ENCODE measurements at places on chromosomes 5 and 9.

DNA sequence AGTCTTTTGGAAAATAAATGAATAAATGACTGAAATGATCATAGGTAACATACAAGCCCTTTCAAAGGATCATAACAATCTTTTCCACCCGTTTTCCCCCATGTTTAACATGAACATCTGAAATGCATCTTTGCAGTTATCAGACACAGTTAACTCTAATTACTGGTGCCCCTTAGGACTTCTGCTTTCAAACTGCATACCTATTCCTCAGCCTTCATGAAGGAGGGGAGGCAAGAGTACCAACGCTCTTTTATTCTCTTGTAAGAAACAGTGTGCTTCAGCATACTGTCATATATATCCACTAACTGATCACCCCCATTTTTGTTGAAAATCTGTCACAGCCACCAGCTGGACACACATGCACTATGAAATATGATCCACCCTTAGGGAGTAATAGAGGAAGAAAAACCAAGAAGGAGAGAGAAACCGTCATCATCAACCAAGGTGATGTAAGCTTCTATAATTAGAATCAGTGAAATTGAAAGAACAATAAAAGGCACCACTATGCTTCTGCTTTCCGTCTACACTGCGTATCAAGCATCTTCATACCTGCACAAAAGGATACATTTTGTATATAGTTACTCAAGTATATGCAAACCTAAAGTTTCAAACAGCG, 98.7 kb downstream of the RAPGEF6 start:
- no peak for DNase-seq

- DNase-seq = no peak
Measured at GRCh38 chr5:145619806-145620310, 215.3 kb downstream of the PRELID2 start.

- no peak for DNase-seq
Measured at GRCh38 chr5:117425163-117425562, 850.5 kb upstream of the SEMA6A start.

DNA sequence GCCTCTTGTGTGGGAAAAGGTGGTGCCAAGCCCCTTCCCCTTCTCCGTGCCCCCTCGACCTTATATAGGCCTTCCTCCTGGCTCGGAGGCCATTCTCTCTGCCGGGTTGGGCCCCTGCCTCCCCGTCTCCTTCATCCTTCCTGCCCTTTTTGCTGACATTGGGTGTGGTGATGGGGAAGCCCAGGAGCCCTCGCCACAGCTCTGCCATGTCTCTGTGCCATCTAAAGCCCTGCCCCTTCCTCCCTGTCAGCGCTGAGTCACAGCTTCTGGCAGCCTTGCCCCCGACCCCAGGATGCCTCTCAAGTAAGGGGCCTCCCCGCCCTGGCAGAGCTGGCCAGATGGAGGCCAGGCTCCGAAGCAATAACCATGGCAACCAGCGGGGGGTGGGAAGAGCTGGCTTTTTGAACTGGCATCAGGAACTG, 30.4 kb downstream of the JADE2 start:
- DNase-seq = no peak

DNA sequence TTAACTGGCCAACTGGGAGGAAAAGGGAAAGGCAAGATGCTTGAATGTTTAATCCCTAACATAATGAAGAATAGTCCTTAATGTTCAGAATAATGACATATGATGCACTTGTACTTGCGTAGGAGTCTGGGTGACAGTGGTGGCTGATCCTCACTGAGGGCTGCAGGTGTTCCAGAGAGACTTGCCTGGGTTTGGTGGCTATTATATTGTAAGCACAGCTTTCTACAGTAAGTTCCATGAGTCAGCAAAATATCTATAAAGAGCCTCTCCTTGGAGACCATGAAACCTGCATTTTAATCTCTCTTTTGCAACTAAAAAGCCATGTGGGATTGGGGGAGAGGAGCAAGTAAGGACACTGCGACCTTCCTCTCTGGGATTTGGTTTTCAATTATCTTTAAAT, 1.9 kb upstream of the NPR2 start:
- DNase-seq = no peak

- no peak for DNase-seq
Measured at GRCh38 chr9:21160178-21160577, 6.3 kb downstream of the IFNA21 start.

DNA sequence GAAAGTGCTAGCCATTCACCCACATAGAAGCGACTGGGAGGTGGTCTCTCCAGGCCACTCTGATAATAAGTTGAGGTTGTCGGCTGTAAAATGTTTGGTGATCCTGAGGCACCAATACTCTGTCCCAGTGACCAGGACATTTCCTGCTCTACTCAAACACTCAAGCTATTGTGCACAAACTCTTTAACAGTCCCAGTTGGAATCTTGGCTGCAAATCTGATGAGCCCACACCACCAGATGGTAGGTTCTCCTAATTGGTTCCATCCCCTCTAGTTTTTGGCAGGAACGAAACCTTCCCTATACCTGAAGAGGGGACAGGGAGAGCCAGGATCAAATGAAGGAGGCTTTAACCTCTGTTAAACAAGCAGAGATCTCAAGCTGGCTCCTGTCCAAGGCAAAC, 14.3 kb downstream of the GRIA1 start:
- DNase-seq = no peak

DNA sequence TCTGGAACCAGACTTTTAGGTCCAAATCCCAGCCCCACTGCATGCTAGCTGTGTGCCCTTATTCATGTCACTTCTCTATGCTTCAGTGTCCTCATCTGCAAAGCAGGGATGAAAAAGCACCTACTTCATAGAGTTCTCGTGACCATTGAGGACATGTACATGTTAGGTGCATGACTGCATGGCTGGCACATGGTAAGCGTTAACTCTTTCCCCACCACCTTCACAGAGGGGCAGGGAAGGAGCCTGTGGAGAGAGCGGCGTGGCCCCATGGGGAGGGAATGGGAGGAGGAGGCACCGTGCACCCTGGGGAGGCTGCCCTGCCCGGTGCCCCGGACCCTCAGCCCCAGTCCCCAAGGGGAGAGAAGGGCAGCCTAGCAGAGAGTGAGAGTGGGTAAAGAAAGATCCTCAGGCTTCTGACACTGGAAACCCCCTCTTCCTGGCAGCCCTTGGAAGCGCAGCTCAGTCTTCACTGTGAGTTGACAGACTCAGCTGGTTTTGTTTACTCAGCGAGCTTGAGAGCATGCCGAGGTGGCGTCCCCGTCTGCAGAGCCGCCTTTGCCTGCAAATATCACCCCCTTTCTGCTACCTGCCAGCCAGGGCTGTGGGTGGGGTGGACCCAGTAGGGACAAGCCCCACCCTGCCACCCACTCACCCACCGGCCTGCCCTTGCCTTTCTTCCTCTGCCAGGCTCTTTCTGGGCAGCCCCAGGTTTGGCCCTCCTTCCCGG, 10.6 kb upstream of the ANGPTL2 start:
- DNase-seq = no peak

DNA sequence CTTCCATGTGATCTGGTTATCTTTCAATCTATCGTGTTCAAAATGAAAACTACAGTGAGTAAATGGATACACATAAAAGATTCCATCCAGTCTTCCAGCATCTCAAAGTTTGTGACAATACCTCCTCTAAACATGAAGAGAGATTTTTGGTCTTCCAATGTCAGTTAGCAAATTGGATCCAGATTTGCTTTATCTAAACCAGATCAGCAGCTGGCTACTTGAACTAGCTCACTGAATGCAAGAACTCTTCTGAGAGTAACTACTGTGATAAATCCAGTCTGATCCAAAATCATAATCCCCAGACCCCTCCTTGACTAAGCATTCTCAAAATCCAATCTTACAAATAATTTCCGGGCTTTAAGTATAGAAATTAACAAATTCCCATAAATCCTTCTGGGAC, 2177.9 kb upstream of the C9orf72 start:
- DNase-seq = no peak

GRCh38 chr5:125476901-125477585, 730.6 kb upstream of the ZNF608 start:
- no peak for DNase-seq

DNA sequence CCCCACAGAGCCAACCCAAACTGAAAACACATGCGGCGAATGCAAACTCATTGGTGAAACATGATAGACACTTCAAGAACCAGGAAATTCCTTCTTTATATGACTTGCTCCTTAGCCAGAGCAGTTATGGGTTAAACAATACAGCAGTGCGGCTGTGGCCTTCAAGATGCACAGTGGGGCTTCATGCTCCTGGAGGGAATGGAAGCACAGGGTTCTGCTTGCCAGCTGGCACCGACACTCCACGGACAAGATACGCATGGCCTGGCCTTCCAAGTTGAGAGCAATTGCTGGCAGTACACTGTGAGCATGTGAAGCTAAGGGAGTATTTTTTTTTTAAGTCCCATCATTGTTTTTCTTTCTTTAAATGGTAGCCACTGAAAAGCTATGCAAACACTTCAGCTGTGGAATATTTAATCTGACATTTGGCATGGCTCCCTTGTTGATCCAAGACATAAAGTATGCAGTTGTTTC, 451.6 kb upstream of the CD180 start:
- DNase-seq = peak; percentile 80

GRCh38 chr5:66339896-66340295, 195.8 kb downstream of the SREK1 start:
- no peak for DNase-seq

DNA sequence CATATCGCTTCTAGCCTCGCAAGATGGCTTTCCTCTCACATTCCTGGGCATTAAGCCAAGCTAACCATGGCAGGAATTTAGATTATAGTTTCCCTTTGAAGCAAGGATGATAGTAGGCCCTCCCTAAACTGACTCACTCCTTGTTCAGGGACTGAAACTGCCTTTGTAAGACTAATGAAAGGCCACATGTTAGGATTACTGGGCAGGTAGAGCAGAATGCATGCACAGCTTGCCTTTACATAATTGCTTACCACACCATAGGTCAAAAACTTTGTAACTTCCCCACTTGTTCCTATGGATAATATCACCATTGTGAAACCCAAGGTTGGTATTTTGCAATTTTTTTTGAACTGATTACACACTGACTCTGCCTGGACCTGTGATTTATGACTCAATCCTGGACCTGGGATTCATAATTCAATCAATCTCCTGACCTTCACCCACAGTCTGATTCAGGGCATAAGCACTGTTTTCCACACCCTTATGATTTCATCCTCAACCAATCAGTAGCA, 41.0 kb upstream of the PRDM9 start:
- no peak for DNase-seq

- no peak for DNase-seq
Measured at GRCh38 chr5:73312872-73313510, 135.6 kb downstream of the FOXD1 start.

DNA sequence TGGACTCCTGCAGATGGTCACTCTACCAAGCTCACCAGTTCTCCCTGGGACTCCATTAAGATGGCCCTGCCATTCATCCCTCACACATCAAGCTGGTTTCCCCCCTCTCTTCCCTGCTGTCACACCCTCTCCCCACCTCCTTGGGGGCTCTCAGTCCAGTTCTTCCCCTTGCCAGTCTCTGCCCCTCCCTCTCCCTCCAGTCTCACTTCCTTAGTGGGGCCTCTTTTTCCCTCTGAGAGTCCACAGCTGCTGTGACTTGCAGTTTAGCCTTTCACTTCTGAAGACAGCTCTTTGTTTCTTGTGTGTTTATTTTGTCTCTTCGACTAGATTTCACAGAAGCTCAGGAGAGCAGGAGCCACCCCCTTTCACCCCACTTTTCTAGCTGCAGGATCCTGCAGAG, 10.5 kb downstream of the DOCK2 start:
- DNase-seq = no peak

- DNase-seq = peak; percentile 54
Measured at GRCh38 chr5:72692231-72692637, 124.2 kb upstream of the TNPO1 start.

GRCh38 chr9:88991066-88992034, at the start of gene S1PR3:
S1PR3 (plus strand) TSS chr9:88991468; CDS start chr9:89001201, 9,733 bp downstream.
- no peak for DNase-seq

DNA sequence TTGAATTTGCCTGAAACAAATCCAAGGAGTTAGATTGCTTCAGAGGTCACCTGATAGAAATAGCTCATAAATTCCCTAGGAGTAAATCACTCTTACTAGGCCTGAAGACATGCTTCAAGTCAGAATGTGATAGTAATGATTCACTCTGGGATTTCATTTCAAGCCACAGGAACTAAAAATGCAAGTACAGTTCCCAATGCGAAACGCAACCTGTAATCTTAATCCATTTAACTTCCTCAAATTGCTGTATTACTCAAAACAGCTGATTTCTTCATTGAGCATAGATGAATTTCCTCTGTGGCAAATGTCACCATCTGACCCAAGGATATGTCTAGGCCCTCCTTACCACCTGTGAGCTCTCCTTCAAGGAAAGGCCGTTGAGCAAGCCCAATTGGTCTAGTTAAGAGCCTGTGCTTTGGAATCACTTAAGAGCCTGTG, 32.1 kb upstream of the IL6ST start:
- no peak for DNase-seq

DNA sequence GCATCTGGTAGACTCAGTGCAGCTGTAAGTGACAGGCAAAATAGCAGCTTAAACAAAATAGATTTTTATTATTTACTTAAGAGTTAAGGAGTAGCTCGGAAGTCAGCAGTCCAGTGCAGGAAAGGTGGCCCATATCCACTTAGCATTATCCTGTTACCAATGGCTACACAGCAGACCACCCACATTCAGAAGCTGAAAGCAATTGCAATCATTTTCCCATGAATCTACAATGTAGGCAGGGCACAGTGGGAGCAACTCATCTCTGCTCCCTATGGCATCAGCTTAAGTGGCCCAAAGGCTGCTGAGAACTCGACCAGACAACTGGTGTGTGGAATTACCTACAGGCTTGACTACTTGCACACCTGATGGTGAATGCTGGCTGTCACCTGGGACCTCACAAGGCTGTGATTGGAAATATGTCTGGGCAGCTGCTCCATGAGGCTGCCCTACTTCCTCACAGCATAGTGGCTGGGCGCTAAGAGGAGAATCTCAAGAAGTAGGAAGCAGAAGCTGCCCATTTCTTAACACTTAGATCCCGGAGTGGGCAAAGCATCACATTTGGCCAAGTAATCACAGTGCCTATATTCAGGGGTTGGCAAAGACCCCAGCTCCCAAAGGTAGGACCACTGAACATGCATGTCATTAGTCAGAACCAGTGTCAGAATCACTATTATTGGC, 56.4 kb downstream of the SNX18 start:
- no peak for DNase-seq

DNA sequence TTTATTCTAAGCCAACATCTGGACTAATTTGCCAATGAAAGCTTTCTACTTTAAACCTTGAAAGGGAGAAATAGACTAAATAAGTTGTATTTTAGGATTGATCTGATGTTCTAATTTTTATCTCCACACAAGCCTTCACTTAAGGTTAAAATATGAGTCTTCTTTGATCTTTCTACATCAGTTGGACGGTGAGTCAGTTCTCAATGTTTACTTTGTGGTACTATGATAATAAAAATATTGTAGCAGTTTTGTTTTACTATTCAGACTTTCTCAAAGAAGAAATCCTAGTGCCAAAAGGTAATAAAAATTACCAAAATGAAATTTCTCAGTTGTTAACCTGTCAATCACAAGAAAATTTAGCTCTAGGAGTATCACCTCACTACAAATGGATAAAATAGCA, 203.5 kb upstream of the RGMB start:
- DNase-seq = no peak

GRCh38 chr9:69526699-69527098, 145.5 kb downstream of the APBA1 start:
- no peak for DNase-seq
